ENCODE measurements at places on chromosomes 5 and 9.

DNA sequence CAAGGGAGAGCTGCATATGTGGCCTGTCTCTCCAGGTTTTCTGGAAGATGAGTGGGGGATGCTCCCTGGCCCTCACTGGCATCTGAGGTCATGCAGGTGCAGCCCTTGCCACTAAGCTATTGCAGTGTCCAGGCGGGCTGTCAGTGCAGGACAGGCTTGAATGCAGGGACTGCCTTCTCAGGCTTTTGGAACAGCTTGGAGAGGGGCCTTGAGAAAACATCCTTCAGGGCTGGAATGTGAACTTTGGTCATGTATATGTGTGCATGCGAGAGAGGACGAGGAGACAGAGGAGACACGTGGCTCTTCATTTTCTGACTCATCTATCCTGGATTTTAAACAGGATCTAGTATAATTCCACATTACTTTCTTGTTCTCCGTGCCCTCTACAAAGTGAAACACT lies 90.3 kb downstream of the MACROH2A1 start:
- DNase-seq: no peak

DNA sequence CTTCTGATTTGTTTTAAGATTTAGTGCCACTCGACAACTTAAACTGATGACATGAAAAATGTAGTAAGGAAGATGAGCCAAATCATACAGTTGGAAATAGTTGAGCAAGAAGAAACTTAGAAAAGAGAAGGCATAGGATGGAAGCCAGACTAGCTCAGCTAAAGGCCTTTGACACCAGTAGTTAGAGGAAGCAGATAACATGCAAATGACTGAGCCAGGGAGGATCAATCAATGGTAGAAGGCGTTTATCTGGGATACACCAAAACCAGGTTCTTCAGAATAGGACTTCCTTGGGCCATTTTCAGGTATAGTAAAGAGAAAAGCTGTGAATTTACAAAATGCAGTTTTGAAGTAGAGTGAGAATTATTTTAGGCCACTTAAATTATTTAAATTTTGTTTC lies 3.2 kb downstream of the TDRD7 start:
- no peak for DNase-seq

- peak; percentile 11 for DNase-seq
These were observed 75.1 kb downstream of the AMBP start for GRCh38 chr9:114002986-114003350.

DNA sequence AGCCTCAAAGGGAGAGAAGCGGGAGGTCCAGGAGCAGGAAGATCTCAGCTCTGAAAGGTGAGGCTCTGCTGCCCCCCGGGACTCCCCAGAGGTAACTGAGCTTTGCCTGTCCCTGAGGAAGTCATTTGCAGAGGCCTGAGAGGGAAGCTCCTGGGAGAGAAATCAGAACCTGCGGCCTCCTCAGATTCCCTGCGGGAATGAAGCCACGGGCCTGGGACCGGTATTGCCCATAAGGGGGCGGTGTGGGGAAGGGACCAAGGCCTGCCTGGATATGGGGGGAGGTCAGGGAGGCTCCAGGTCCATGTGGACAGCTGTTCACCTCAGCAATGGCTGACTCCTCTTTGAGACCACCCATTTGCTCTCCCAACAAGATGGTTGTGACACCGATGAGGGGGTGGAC lies 1.3 kb downstream of the SPATA31E1 start:
- peak; percentile 25 for DNase-seq

- no peak for DNase-seq
These were observed 117.1 kb upstream of the CHD1 start for GRCh38 chr5:99045871-99046270.

DNA sequence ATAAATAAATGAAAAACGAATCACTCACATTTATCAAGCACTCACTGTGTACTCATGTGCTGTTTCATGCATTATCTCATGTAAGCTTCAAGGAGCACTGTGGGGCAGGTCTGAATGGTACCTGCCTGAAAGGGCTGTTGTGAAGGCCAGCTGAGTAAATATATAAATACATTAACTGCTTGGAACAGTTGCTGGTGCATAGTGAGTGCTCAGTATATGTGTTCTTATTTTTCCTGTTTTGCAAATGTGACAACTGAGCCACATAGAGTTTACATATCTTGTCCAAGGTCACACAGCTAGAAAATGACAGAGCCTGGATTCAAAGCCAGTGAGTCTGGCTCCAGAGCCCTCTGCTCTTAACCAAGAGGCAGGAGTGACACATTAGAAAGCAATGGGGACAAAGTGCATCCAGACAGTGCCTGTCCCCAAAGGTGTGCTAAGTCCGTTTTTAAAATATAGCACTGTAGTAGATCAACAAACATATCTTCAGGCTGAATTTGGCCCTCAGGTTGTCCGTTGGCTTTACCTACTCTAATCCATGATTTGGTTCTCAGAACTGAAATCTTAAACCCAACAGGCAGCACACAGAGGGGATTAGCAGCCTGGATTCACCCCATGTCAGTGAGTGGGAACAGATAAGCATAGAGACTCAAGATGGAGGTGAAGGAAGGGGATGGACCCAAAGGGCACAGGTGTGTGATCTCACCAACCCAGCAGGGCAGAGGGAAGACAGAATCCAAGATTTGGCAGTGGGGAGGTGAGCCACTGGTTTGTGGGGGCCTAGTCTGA lies 70.8 kb downstream of the WWC1 start:
- no peak for DNase-seq

DNA sequence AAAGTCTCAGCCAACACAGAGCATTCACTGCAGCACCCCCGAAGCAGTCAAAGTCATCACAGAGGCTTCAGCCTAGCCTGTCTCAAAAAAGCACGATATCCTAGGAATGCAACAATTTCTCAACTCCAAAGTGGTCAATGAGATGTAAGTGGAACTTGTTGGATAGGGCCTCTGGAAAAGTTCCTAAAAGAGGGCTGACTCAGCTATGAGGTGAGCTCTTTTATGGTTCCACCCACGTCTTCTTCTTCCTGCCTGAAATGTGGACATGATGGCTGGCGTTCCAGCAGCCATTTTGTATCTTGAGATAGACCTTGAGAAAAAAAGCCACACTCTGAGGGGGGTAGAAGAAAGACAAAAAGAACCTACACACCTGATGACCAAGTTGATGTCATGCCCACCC lies 32.5 kb upstream of the TRIO start:
- DNase-seq: no peak

DNA sequence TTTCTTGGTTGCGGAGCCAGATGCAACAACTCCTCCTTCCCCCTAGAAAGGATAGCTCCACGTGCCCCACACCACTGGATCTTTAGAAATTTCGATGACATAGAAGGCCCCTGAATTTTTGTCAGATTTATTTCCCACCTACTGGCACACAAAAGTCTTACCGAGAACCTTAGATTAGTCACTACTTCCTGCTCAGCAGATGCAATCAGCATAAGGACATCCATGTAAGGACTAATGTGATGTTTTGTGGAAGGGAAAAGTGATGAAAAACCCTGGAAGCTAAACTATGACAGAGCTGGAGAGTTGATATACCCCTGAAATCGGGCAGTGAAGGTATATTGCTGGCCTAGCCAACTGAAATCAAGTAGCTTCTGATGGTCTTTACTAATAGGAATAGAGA lies 125.5 kb upstream of the NFIL3 start:
- DNase-seq: no peak

DNA sequence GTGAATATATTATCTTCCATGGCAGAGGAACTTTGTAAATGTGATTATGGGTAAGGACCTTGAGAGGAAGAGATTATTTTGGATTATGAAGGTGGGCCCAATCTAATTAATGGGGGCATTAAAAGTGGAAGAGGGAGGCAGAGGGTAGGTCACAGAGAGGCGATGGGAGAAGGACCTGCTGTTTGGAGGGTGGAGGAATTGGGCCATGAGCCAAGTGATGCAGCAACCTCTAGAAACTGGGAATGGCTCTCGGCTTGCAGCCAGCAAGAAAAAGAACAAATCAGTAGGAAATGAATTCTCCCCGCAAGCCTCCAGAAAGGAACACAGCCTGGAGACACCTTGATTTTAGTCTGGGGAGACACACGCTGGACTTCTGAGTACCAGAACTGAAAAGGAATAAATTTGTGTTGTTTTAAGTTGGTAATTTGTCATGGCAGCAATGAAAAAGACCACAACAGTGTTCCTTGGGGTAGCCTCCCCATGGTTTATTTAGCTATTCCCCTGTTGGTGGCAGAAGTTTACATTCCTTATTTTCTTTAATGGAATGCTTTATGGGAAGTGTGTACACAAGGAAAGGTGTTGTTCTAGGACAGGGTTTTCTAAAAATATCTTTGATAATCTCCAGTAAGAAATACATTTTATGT lies 103.6 kb downstream of the HSPA4 start:
- DNase-seq: no peak

- no peak for DNase-seq
These were observed 420.4 kb downstream of the CETN3 start for GRCh38 chr5:89988998-89989655.

DNA sequence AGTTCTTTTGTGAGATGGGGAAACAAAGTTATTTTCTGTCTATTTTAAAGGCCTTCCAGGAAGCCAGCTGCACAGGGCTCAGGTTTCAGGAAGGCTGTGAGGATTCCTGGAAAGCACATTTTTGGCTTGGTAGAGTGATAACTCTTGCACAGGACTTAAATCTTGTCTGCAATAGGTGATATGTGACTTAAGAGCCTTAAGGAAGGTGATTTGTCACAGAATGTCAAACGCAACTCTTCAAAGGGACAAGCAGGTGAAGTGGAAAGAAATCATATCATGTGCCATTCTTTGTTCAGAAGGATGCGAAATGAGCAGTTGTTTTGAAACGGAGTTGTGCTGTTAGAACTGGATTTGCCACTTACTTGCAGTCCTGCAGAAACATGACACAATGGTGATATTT lies 459.3 kb downstream of the MAT2B start:
- no peak for DNase-seq

DNA sequence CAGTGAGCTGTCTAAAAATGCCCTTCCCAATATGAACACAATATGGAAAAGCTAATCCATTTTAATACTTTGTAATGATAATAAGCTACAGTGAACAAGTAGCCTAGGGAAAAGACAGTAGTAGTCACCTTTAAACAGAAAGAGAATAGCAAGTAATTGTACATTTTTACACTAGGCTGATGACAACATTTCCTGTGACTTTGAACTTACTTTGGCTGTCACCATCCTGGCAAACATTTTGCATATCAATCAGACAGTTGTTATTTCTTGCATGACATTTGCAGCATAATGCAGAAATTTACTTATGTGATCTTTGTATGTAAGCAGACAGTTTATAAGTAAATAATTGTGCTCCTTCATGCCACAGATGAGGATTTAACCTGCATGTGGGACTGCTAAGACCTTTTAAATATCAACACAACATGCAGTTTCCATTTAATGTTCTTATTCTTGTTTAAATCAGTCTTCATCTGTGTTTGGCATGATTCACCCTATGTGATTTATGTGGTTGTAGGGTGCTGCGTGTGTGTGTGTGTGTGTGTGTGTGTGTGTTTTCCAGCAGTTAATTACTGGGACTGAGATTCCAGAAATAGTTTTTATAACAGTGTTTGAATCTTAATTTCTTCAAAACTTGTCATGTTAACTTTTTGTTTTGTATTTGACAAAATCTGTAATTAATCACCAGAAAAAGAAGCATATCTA lies 997.1 kb upstream of the ARRDC3 start:
- DNase-seq: no peak

DNA sequence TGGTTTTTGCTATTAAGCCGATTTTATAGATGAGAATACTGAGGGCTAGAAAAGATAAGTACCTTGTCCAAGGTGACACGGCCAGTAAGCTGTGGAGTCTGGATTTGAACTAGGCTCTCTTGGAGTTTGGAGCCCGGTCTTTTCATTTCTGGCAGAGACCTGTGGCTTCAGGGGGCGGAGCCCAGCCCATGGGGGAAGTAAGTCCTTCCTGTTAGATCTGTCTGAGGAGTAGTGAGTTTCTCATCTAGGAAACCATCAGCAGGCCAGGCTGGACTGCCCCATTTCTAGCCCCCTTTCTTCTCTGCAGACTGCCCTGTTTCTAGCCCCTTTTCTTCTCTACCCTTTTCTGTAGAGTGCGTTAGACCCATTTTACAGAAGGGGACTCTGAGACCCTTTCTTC lies 521 bp upstream of the PTGS1 start:
- DNase-seq: no peak

DNA sequence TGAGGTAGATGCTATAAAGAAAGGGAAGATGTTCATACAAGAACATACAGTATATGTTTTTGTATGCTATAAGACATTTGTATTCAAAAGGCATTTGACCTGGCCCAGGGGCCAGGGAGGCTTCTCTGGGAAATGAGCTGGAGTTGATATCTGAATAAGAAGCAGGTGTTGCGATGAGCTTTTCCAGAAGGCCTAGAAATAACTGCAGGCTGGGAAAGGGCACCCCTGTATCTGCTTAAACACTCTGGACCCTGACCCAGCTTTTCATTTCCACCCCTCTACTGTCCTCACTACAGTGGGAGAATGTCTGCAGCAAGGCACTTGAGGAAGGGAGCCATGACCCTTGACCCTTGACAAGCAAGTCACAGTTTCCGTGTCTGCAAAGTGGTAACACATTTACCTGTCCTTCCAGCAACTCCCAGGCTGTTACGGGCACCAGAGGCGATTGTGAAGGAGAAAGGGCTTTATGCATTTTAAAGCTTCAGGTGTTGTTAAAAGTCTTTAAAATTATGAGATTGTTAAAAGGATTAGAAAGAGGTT lies 88.2 kb upstream of the PANK3 start:
- peak; percentile 66 for DNase-seq

GRCh38 chr5:73125289-73125688 lies 4.9 kb downstream of the TMEM171 start:
- peak; percentile 75 for DNase-seq

- DNase-seq: no peak
These were observed 180.0 kb downstream of the SPATA31D1 start for GRCh38 chr9:82168585-82168984.

DNA sequence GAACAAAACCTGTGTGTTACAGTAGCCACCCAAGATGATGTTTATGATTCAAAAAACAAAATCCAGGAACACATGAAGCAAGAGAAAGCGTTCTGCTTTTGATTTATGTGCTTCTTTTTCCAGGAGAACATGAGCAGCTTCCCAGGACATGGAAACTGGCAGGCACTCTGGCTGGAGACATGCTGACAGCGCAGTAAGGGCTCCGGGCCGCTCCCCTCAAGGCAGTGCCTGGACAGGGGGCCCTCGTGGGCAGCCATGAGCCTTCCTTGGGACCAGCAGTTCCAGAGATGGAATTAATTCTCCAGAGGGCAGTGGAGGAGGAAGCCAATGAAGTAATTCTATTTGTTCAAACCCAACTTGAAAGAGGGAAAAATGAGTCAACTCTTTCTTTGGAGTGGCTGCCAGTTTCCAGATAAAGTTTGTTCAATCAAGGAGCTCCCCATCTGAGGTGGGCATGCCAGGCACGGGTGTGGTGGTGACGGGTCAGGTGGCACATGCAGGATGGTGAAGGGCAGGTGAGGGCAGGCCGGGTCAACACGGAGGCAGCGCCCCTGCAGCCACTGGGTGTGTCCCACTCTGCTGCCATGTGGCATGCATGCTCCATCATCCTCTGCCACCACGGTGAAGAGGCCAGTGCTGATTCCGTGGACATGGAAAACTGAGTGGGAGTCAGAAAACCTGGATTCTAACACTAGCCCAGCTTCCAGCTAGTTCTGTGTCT lies 83.8 kb downstream of the OTULIN start:
- no peak for DNase-seq
